T-helper 2 cell (primary cell): ENCODE measurements at places on chromosomes 11 and 22.

DNA sequence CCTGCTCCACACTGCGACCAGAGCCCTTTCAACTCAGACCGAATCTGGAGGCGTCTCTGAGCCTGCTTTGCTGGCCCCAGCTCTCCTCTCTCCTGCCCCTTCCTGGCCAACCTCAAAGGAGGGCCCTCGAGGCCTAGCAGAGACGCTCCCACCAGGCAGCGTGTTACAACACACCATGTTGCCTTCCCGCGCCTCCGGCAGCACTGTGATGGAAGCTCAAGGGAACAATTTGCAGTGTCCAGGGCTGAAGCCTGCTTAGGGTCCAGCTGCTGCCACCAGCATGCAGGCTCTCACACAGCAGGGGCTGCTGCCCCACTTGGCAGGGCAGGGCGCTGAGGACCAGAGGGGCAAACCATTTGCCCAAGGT, 18.4 kb downstream of the LINC01488 start:
- DNase-seq, result no peak

- no peak for DNase-seq
Measured at GRCh38 chr11:124801014-124801413, 808 bp upstream of the MSANTD2 start.

- no peak for DNase-seq
Measured at GRCh38 chr22:24440718-24441405, 13.5 kb downstream of the ADORA2A start.

DNA sequence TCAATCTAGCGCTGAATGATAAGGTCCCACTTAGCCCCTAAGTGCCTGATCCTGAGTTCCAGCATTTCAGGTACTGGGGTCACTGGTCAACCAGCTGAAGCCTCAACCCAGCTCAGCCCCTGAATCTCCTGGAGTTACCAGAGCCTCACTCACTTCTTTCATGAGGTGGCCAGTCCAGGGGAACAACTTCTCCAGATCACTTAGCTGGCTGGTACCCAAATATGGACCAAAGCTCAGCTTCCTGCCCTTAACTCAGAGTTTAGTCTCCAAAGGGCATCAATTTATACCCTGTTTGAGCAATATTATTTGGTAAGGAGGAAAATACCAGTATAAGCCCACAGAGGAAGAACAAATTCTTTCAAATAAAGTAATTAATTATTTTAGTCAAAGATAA, 105.6 kb downstream of the SLC1A2 start:
- DNase-seq, result no peak

DNA sequence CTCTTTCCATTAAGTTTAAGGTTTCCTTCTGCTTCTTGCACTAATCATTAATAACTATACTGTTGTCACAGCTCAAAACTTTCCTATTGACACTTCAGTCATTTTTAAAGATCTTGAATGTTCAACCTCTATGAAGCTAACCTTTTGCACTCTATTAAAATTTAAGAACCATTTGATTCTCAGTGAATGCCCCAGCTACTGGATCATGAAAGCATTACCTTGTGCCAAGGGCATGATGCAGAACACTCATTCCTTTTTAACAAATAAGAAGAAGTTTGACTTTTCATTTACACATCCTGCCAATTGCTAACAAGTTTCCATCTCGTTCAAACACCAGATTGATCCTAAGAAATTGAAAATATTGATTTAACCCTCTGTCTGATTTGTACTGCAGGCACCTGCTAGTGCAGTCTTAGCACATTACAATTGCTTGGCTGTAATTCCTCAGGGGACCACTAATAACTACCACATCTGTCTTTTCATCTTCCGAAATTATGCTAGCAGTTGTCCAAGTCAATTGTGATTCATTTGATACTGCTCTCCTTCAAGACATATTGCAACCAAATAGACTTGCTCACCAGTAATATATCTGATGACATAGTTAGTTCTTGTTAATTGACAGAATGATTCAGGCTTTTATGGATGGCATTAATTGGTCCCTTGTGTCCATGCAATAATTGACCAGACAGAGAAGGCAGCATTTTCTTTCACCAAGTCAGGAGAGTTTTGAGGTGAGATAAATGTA, 158.4 kb downstream of the TEAD1 start:
- DNase-seq, result no peak

DNA sequence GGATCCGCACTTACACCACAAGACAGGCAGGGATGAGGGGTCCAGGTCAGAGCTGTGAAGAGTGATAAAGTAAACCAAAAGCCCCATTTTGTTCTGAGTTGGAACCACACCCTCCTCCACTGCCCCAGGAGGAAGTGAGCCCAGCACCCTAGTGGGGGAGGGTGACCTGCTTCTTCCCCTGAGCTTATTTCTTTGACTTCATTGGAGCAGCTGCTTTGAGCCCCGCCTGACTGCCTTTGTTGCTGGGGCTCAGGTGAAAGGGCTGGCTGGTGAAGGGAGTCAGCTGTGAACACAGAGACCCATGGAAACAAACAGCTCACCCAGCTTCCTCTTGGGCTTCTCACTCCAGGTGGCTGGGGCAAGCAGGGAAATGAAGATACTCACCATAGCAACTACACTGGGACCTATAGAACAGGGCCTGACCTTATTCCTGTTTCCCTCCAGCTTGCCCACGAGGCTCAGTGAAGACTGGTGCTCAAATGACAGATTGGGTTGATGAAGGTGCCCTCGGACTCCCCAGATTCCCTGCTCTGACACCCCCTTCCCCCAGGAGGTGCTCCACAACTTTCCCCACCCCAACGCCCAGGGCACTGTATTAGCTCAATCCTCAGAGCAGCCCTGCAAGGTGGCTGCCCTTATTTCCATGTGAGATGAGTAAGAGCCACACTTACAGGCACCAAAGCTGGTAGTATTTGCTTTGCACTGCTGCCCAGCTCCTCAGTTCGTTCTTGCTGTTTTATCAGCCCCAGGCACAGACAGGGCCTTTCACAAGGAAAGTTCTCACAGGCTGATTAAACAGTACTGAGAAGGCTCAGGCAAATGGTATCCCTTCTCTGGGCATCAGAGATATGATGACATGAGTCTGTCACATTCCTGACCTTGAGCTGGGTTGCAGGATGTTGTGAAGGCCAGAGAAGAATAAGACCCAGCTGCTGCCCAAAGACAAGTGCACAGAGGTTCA, 2.4 kb downstream of the UCP2 start:
- DNase-seq, result peak; percentile 26
